Stimulated activated CD8-positive, alpha-beta memory T cell treated with anti-CD3 and anti-CD28 coated beads, Interleukin-4, amount 100 ng/mL, for 24 hours (primary cell): ENCODE measurements at places on chromosomes 6 and 20.
A peak's percentile ranks its signal among the peaks of the same experiment; 100 is the strongest.

DNA sequence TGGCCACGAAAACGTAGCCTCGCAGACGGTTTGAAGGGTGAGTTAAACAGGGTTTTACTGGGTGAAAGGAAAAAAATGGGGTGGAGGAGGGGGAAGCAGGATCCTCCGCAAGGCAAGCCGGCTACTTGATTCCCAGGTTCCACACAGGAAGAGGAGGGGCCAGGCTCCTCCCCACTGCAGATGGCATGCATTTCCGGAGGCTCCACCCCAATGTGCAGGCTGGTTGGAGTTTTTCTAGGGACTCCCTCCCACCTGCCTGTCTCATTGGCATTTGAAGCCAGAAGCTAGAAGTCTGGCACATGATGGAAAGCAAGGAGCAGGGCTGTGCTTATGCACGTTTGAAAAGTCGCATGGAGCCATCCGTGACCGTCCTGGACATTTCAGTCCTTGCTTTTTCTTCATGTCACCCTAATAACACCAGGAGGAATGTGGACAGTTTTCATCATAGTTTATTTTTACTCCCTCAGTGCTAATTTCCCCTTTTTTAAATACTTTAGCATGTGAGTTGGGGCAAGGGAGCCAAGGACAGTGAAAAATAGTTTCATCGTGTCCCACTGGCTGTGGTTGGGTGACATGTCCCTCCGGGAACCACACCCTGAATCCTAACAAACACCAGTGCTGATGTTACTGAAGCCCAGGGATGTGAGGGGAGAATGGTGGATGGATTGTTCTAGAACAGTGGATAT lies 100.1 kb upstream of the INSM1 start:
- no peak for DNase-seq

DNA sequence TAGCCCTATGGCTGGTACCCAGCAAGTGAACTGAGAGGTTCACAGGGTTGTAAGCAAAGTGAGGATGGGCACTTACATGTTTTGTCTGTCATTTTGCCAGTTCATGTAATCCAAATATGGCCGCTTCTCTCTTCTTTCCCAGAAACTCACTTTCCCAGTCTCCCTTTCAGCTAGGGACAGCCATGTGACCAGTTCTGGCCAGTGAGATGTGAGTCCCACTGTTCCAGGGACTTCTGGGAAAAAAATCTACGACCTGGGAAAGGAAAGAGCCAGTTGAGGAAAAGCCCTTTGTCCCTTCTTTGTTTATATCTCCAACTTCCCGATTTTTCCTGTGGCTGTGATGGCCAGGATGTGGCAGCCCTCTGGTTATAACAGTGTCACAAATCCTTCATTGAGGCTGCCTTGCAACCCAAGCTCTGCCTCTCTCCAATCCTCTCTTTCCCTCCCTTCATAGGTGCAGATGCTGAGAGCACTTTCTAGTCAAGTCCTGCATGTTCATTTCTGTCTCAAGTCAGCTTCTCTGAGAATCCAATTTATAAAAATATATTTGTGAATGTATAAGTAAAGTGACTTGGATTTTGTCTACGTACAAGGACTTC lies 148.6 kb upstream of the ZFP64 start:
- DNase-seq: no peak

- DNase-seq: no peak
Observed at GRCh38 chr20:33622705-33623365, 39.3 kb upstream of the C20orf144 start.

- no peak for DNase-seq
Observed at GRCh38 chr20:3209946-3210317, 634 bp downstream of the ITPA start.

- no peak for DNase-seq
Observed at GRCh38 chr6:161254464-161255253, 19.2 kb downstream of the AGPAT4 start.

DNA sequence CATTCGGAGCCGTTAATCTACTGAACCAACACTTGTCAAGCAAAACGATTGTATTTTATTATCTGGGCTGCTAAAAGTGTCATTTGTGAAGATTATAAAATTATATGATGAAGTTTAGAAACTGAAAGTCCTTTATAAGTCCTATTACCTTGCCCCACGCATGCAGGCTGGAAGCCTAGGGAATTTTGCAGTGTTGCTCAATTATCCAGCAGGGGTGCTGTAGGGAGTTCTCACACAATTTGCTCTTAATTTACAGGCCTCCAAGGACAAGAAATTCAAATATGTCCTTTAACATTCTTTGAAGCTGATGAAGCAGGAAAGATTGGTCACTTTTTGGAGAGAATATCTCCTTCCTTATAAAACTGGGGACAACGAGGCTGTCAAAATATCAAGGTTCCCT lies 368.9 kb downstream of the LMBRD1 start:
- DNase-seq: no peak

- DNase-seq: no peak
Observed at GRCh38 chr20:13822459-13822858, 37.6 kb downstream of the NDUFAF5 start.

DNA sequence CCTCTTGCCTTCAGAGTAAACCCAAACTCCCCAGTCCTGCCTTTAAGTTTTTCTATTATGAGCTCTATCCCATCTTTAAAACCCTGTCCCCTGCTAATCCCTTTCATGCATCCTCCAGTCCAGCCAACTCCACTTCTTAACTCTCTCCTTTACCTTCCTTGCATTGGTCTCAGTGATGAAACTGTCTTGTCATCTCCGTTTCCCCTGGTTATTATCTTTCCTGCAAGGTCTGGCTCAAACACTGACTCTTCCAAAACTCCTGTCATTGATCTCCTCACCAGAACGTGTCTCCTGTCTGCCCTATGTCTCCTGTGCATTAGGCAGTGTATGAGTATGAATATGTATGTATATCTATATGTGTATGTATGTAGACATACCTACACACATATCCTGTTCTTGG lies 11.8 kb upstream of the FNDC1 start:
- no peak for DNase-seq

DNA sequence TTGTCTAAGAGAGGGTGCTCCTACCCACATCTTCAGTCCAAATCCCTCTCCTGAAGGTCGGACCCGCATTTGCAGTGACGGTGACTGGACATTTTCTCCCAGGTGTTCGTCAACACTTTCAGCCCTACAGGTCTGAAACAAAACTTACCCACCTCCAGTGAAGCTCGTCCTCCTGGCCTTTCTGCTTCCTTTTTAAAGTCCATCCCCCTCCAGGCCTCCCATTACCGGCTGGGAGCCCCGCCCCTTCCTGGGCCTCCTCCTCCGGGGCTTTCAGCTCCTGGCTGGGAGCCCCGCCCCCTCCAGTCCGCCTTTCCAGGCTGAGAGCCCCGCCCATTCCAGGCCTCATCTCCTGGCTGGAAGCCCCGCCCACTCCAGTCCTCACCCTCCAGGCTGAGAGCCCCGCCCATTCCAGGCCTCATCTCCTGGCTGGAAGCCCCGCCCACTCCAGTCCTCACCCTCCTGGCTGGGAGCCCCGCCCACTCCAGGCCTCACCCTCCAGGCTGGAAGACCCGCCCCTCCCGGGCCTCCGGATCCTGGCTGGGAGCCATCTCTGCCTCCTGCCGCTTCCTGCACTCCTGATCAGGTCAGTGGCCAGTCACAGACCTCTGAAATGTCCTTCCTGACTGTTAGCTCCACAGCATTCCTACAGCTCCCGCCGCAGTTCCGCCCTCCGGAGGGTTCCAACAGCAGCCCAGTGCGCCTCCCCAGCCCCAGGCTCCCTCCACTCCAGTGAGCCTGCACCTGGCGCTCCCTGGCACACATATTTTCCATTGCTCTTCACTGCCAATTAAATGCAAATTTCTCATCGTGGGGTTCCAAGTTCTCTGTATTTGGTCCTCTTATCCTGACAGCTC lies 98.5 kb downstream of the LY86 start:
- DNase-seq: peak; percentile 17
